ENCODE measurements at places on chromosomes 5 and 9.

DNA sequence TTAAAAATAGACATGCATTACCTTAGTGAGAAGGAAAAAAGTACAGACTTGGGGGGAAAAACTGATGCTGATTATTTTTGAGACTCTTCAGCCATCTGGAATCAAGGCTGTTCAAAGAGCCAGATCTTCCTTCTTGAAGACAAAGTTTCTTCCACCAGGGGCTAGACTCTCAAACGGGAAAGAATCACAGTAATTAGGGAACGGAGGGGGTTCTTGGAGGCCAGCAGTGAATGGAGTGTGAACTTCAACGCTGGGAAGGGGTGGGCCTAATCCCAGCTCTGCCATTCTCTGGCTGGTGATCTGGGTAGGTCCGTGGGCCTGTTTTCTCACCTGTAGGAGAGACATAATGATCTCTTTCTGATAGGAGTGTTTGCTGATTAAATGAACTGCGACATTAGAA, 21.1 kb upstream of the LHX2 start:
- DNase-seq, result no peak

DNA sequence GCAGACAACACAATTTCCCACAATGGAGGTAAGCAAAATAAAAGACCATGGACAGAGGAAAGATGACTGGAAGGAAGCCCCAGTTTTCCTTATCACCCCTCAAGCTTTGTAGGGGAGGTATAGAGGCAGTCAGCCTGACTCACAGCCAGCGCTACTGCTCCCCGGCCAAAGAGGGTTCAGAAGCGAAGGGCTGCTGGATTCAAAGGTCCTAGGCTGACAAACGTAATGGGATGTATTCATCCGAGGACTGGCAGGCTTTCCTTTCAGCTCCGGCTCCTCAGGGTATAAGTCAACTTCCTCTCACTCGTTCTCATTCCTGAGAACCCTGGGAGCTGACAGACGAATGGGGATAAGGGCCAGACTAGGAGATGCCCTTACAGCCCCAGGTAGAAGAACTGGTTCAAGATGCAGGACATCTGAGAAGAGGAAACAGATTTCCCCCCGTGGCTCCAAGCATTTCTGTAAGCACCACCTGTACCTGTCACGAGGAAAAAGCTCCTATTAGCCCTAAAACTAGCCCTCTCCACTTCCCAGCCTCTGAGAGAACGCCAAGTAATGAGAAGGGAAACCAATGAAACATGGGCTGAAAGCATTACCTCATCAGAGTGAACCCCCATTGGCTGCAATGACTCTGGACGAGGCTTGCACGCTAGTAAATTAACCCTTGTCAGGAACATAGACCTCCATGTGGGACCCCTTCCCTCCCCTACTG, 22.1 kb upstream of the FAM13B start:
- no peak for DNase-seq

DNA sequence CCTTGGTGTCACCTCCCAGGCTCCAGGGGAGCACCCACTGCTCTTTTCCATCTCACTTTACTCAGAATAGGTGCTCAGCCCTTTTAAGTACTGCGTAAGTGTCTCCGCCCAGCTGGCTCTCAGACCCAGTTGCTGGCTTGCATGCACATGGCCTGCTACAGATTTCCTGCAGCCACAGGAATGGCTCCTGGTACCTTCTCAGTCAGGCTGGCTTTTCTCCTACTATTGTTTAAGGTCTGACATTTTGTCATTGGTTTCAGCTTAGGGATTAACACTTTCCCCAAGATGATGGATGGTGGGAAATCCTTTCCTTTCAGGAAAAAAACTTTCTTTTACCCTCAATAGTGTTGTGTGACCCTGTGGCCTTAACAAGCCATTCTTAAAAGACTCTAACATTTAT, 1652.3 kb upstream of the WWC1 start:
- DNase-seq, result no peak

DNA sequence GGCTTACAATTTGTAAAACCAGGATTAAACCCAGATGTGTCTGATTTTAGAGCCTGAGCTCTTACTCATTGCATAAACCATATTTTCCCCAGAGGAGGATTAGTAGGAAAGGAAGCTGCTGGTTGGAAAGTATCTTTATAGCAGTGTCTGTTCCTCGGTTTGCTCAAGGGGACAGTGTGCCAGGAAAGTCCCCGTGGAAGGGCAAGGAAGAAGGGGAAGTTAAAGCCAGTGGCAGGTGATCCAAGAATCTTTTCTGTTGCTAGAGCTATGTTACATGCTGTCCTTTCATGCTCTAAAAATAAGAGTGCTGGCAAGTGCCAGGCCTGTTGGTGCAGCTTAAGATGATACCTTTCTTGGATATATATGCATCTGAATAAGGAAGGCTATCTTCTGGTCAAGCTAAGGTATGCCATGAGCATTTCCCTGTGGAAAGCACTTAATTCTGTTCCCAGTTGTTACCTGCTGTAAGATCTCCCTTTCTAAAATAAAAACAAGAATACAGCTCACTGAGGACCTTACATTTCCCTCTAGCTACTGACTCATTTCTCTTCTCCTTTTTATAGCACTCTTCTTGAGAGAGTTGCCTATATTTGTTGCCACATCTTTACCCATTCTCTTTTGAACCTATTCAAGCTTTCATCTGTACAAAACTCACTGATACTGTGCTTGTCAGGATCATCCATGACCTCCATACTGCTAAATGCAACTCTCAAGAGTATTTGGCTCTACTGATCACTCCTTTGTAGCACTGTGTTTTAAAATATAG, 8.0 kb downstream of the PDCD1LG2 start:
- DNase-seq, result no peak

GRCh38 chr9:129458155-129458661, 162.7 kb downstream of the C9orf50 start:
- DNase-seq, result no peak

DNA sequence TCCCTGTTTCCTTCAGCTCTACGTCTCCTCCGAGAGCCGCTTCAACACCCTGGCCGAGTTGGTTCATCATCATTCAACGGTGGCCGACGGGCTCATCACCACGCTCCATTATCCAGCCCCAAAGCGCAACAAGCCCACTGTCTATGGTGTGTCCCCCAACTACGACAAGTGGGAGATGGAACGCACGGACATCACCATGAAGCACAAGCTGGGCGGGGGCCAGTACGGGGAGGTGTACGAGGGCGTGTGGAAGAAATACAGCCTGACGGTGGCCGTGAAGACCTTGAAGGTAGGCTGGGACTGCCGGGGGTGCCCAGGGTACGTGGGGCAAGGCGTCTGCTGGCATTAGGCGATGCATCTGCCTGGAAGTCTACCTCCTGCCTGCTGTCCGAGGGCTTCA, 27.7 kb downstream of the ABL1 start:
- no peak for DNase-seq

- no peak for DNase-seq
Measured at GRCh38 chr5:87949676-87950631, 318.7 kb downstream of the TMEM161B start.

DNA sequence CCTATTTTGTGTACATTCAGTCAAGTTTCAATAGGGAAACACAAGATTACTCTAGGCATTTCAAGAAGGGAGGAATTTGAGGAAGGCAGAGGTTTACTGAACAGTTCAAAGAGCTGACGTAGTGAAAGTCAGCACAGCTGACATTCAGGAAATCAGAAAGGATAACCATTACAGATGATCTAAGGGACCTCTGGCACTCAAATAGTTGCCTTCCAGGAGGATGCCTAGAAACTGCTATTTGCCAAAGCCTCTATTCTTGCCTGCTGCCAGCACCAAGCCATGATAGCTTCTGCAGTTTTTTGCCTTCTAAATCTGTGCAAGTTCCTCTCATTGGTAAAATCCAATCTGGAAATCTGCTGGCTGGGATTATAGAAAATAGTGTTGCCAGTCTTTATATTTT, 373.1 kb downstream of the CSNK1G3 start:
- DNase-seq, result no peak

- peak; percentile 35 for DNase-seq
Measured at GRCh38 chr9:22165144-22165543, 156.0 kb upstream of the CDKN2B start.

DNA sequence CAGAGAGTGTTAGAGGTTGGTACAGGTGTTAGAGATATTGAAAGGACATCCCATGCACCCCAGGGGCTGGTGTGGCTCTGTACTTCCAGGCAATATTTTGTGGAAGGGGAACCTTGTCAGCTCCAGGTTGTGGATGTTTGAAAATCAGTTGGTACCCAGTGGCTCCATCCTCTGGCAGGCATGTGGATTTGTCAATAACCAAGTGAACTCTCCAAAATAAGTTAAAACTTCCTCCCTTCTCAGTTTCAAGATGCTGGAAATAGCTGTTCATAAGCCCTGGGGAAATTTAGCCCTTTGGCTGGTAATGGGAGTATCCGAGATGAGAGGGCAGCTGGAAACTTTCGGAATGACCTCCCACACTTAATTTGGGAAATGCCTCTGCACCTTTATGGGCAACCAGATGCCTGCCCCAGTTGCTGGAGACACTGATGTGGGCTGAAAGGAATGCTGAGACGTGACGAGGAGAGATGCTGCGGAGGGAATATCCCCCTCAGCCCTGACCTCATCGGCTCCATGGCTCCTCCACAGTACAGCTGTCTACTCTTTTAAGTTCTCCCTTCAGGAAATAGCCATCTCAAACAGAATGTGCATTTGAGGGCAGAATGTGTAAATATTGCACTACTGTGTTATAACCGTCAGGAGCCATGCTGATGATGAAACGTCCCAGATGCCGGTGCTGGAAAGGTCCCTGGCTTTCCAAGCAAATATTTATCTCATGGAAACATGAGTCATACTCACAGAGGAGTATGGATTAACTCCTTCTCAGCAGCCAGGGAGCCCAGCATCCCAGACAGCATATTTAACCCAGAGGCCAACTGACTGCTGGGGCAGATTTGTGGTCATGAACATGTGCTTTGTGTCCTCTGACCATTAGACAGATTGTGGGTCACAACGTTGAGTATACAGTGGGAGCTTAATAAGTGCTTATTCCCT, 29.5 kb downstream of the TGFBI start:
- no peak for DNase-seq

DNA sequence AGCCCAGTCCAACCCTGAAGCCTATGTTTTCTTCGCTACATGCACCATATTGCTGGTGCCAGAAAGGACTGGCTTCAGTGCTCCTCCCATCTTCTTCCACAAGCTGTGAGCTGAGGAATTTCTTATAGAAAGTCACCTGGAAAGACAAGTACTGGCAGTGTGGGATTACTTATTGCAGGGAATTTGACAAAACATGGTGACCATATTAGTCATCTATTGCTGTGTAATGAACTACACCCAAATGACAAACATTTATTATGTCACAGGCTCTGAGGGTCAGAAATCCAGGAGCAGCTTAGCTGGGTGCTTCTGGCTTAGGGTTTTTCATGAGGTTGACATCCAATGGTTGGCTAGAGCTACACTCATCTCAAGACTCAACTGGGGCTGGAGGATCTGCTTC, 75.5 kb downstream of the ENTREP1 start:
- no peak for DNase-seq

DNA sequence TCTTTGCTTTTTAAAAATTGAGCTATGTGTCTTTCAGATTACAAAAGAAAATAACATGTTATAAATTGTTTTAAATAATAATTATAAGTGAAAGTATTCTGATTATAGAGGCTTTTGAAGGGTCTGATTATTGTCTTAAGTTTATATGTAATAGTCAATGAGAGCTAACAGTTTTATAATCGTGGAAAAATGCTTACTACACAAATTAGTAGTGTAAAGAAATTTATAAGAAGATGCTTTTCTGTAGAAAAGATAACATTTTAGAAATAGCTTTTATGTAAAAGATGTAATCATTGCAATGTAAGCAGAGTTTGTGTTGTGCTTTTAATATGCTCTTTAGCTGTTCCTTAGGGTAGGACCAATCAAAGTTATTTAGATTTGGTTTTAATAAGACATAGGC, 18.6 kb downstream of the RBM27 start:
- no peak for DNase-seq

GRCh38 chr9:7879551-7880245, 80.1 kb upstream of the DMAC1 start:
- DNase-seq, result peak; percentile 83

DNA sequence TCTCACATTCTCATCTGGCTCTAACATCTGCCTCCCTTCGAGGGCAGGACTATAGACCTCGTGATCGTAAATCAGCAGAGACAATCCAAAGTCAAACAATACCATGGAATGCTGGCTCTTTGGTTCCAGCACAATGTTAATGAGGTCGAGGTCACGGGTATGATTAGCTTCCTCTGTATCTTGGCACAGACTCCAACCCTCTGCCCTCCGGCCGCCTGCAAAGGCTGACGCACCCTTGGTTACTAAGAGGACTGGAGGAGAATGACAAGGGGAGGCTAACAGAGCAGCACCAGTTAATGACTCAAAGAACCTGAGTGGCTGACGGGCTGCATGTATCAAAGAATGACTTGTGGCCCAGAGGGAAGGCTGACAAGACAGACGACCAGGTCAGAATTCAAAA, 10.1 kb downstream of the LHFPL2 start:
- DNase-seq, result no peak

- DNase-seq, result no peak
Measured at GRCh38 chr9:123064716-123065115, 31.2 kb downstream of the GPR21 start.

- no peak for DNase-seq
Measured at GRCh38 chr9:26132746-26133312, 454.6 kb upstream of the TUSC1 start.

- DNase-seq, result peak; percentile 31
Measured at GRCh38 chr5:149345892-149346222, 558 bp downstream of the GRPEL2 start.

GRCh38 chr5:126769703-126770102, 7.2 kb upstream of the LMNB1 start:
- DNase-seq, result no peak

GRCh38 chr9:135224921-135225541, 137.6 kb downstream of the OLFM1 start:
- no peak for DNase-seq

GRCh38 chr5:124477577-124477976, 268.9 kb downstream of the ZNF608 start:
- DNase-seq, result no peak

DNA sequence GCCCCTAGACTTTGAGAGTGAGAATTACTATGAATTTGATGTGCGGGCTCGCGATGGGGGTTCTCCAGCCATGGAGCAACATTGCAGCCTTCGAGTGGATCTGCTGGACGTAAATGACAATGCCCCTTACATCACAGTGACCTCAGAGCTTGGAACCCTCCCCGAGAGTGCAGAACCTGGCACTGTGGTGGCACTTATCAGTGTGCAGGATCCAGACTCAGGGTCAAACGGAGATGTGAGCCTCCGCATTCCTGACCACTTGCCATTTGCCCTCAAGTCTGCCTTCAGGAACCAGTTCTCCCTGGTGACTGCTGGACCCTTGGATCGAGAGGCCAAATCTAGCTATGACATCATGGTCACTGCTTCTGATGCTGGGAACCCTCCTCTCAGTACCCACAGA, 1.3 kb downstream of the PCDHGC4 start:
- no peak for DNase-seq

- no peak for DNase-seq
Measured at GRCh38 chr5:96930589-96930988, 5.3 kb upstream of the LNPEP start.

- DNase-seq, result no peak
Measured at GRCh38 chr5:154371687-154372086, 74.1 kb upstream of the SAP30L start.

DNA sequence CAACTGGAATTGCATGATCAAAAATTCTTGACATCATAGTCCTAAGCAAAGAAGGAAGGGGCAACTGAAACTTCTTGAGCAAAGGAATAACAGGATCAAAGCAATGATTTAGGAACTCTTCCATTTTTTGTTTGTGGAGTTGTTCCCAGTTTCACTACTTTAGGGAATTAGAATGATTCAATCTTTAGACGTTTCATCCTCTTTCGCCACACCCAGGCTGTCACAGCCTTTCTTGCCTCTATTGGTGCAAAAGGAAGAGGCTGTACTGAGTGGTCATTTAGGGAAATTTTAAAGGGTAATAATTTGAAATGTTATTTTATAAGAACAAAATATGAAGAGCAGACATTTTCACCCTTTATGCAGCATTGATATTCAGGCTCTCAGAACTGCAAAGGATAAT, 1026.0 kb upstream of the ARRDC3 start:
- no peak for DNase-seq
